ENCODE measurements at places on chromosomes 2 and 18. TPM values are rescaled to one million over a fixed set of nuclear protein-coding genes. Genes with fewer than 3 reads are reported as not detected.

The GALNT3 gene
- 9.9 TPM for total RNA-seq

The NXPH2 gene
- not detected for total RNA-seq

The RGPD3 gene
- 0.06 TPM for total RNA-seq

The ACMSD gene
- total RNA-seq = not detected

The C2orf15 gene
- total RNA-seq = 0.72 TPM

The RIT2 gene
- total RNA-seq = not detected

The CFLAR gene
- 106 TPM for total RNA-seq

The UGT1A8 gene
- total RNA-seq = not detected

The KCNE4 gene
- not detected for total RNA-seq

The NDUFV2 gene
- 177 TPM for total RNA-seq

The MC4R gene
- not detected for total RNA-seq

The ASB18 gene
- not detected for total RNA-seq

The PSD4 gene
- 335 TPM for total RNA-seq

The SCN1A gene
- not detected for total RNA-seq

The RAPGEF4 gene
- total RNA-seq = 0.77 TPM

The SLC4A3 gene
- total RNA-seq = not detected

The PARD3B gene
- total RNA-seq = 0.77 TPM

The CLEC4F gene
- not detected for total RNA-seq

The TIGD1 gene
- 10.4 TPM for total RNA-seq

The EFHD1 gene
- 0.32 TPM for total RNA-seq

The DQX1 gene
- 0.52 TPM for total RNA-seq

The GAL3ST2 gene
- total RNA-seq = not detected

The TBR1 gene
- not detected for total RNA-seq

The CSRNP3 gene
- not detected for total RNA-seq

The POLE4 gene
- total RNA-seq = 39.5 TPM

The ZFP36L2 gene
- total RNA-seq = 228 TPM

The ZNF397 gene
- total RNA-seq = 18.5 TPM

The LYG1 gene
- 1.3 TPM for total RNA-seq

The RAB1A gene
- 63.5 TPM for total RNA-seq

The LCT gene
- 0.12 TPM for total RNA-seq

The ALPG gene
- total RNA-seq = not detected

The ERMN gene
- 2.7 TPM for total RNA-seq

The ICOS gene
- total RNA-seq = 52.0 TPM

The KCNG3 gene
- 0.04 TPM for total RNA-seq

Measured in activated CD4-positive, alpha-beta T cell treated with anti-CD3 and anti-CD28 coated beads, Interleukin-2, amount 10 ng/mL, durations not matched to agents 7 days and 5 days (primary cell).